ENCODE measurements at places on chromosomes 4 and X. TPM values are rescaled to one million over a fixed set of nuclear protein-coding genes. Genes with fewer than 3 reads are reported as not detected.

DNA sequence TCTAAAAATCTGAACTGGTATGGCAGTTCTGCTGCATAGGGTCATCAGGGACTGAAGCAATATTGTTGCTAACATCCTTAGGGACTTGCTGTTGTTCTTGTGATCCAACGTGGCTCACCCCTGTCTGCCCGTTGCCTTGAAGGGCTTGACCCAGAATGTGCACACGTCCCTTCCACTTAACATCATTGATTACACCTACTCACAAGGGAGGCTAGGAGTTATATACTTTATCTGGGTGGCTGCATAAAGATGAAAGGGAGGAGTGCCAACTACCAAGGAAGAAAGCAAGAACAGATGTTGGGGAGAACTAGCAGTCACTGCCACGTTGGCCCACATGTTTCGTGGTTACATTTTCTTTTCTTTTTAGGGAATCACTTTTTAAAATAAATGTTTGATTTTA, 34.0 kb downstream of the SLC9A6 start:
- H3K27me3 ChIP-seq = no peaks in the 10 kb centered on the region
- H3K4me3 ChIP-seq = no peak overlapping the region
- H3K4me1 ChIP-seq = no peaks in the 10 kb centered on the region
- DNase-seq = no peak
- H3K36me3 ChIP-seq = peaks cover 8% of the 10 kb centered on the region

DNA sequence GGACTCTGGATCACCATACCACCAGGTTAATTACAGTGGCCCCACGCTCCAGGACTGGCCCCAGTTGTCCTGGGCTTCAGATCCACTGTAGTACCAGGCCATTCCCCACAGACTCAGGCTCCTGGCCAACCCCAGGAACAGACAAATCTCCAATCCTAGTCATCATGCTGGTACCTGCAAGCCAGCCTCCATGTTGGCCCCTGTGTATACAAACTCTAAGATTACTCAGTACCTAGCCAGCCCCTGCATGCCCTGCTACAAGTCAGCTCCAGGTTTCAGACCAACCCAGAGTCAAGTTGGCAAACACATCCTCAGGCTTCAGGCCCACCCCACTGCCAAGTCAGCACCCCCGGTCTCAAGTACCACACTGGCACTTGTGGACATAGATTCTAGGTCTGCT, 85.9 kb downstream of the KLF8 start:
- no peaks in the 10 kb centered on the region for H3K4me1 ChIP-seq
- H3K27ac ChIP-seq = no peak overlapping the region
- H3K36me3 ChIP-seq = no peaks in the 10 kb centered on the region
- H3K27me3 ChIP-seq = no peaks in the 10 kb centered on the region
- DNase-seq = no peak

DNA sequence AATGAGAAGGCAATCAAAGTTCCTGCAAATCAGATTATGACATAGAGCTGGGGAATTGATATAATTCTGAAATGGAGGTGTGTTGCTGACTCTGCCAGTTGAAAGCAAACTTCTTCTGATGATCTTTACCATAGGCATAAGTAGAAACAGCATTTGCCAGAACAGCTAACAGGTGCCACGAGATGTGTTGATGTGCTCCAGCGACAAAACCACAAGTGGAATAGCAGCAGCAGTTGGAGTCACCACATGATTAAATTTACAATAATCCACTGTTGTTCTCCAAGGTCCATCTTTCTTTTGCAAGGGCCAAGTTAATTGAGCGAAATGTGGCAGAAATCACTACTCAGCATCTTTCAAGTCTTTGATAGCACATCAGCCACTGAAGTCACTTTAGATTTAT, 3.7 kb upstream of the OSTC start:
- H3K36me3 ChIP-seq = no peaks in the 10 kb centered on the region
- no peak overlapping the region for H3K4me3 ChIP-seq
- no peak for DNase-seq

- H3K27me3 ChIP-seq = no peaks in the 10 kb centered on the region
- no peak for DNase-seq
- no peak overlapping the region for H3K27ac ChIP-seq
- H3K4me3 ChIP-seq = no peak overlapping the region
- H3K4me1 ChIP-seq = no peaks in the 10 kb centered on the region
These were observed 231.3 kb upstream of the GPRIN3 start for GRCh38 chr4:89538886-89539285.

- no peaks in the 10 kb centered on the region for H3K36me3 ChIP-seq
- H3K27ac ChIP-seq = no peak overlapping the region
- peaks cover 37% of the 10 kb centered on the region for H3K27me3 ChIP-seq
- H3K4me3 ChIP-seq = no peak overlapping the region
- H3K4me1 ChIP-seq = no peaks in the 10 kb centered on the region
- no peak for DNase-seq
These were observed 197.2 kb downstream of the ARHGAP24 start for GRCh38 chr4:85672116-85672515.

- no peak overlapping the region for H3K4me3 ChIP-seq
- H3K27me3 ChIP-seq = no peaks in the 10 kb centered on the region
- no peaks in the 10 kb centered on the region for H3K36me3 ChIP-seq
- no peak overlapping the region for H3K27ac ChIP-seq
- DNase-seq = peak; percentile 75
These were observed 119.1 kb downstream of the TGIF2LX start for GRCh38 chrX:90040807-90041206.

- H3K4me1 ChIP-seq = peaks cover 29% of the 10 kb centered on the region
- H3K27me3 ChIP-seq = no peaks in the 10 kb centered on the region
- DNase-seq = no peak
- H3K36me3 ChIP-seq = peaks cover 39% of the 10 kb centered on the region
- no peak overlapping the region for H3K4me3 ChIP-seq
These were observed 23.8 kb downstream of the ZFX start for GRCh38 chrX:24173115-24173847.

DNA sequence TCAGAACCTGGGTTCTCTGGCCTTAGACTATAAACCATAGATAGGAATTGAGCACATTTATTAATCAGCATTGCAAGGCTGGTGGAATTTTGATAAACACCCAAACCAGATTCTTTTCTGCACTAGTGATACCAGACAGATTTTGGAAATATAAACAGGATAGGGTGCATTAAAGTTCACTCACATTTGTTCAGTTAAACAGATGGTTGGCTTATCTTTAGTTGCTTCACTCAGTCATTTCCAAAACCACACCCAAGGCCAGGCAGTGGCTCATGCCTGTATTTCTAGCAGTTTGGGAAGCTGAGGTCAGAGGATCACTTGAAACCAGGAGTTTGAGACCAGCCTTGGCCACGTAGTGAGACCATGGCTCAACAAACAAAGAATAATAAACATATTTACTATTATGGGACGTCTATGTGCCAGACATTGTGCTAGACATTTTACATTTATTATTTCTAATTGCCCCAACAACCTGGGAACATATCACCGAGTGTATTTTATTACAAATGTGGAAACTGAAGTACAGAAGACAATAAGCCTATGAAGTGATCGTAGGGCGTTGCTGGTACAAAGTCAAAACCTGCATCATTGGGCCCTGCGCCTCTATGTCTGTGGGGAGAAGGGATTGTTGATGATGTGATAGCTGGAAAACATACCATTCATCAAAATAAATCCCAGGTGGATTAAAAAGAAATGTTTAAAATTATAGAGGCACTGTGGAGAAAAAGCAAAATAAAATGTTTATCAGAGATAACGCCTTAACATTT, 15.0 kb downstream of the ADD1 start:
- H3K27ac ChIP-seq = no peak overlapping the region
- H3K4me1 ChIP-seq = peaks cover 48% of the 10 kb centered on the region
- H3K36me3 ChIP-seq = peaks cover 16% of the 10 kb centered on the region
- DNase-seq = no peak

DNA sequence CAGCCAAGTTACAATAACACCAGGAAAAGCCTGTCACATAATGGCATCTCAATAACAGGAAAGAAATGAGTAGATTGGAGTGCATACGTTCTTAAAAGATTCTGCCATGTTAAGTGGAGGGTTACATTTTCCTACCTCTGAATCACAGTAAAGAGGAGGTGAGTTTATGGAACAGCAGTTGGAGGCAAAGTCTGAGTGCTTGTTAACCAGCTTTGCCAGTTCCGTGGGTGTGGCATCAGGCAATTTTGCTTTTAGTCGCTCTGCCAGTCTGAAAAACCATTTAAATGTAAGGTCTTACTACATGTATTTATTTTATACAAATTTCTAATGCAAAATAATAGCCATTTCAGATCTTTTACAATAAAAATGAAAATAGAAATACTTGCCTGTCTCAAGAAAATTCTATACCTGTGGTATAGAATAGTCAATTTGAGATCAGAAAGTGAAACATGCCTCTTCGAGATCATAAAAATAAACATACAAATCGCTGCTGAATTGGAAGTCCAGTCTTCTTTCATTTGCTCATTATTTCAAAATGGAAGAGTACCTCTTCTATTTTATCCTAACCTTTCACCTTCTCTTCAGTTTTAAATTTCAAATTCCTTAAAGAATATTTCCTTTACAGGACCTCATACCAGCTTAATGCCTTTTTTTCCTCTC, 31.4 kb downstream of the GC start:
- H3K4me1 ChIP-seq = no peaks in the 10 kb centered on the region
- H3K4me3 ChIP-seq = no peak overlapping the region
- H3K27me3 ChIP-seq = peaks cover 28% of the 10 kb centered on the region
- H3K27ac ChIP-seq = no peak overlapping the region

GRCh38 chrX:12949927-12950656, 24.8 kb upstream of the TMSB4X start:
- H3K27ac ChIP-seq = peak overlapping the region; percentile 59
- H3K36me3 ChIP-seq = no peaks in the 10 kb centered on the region
- no peak overlapping the region for H3K4me3 ChIP-seq
- DNase-seq = no peak
- no peaks in the 10 kb centered on the region for H3K27me3 ChIP-seq

GRCh38 chrX:34658326-34658725, 1.2 kb upstream of the TMEM47 start:
- no peak for DNase-seq
- no peak overlapping the region for H3K27ac ChIP-seq
- peaks cover 9% of the 10 kb centered on the region for H3K27me3 ChIP-seq
- H3K4me3 ChIP-seq = peak overlapping the region; percentile 68

DNA sequence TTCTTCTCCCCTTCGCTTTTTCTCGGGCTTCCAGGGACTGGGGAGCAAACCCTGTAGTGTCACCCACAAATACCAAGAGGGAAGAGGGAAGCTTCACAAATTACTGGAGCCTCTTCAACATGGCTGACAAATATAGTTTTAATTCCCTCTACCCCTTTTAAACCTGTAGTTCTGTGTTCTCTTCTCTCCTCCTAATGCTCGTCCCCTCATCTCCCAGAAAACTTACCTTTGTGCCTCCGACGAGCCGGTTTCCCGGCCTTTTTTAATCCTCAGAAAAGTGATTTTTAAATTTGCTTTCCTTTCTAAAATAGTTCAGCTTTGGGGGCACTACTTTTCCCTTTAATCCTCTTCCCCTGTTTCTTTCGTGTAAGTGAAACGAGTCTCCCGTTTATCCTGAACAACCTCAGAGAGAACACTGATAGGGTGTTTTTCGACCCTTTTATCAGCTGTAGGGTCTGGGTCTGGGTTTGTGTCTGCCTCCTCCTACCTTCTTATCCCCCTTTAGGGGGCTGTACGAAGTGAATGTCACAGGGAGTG, 408 bp downstream of the TET2 start:
- H3K4me1 ChIP-seq = peaks cover 35% of the 10 kb centered on the region
- H3K27me3 ChIP-seq = no peaks in the 10 kb centered on the region
- H3K27ac ChIP-seq = peak overlapping the region; percentile 96
- H3K36me3 ChIP-seq = no peaks in the 10 kb centered on the region
- H3K4me3 ChIP-seq = peak overlapping the region; percentile 93
- DNase-seq = no peak

- H3K27ac ChIP-seq = no peak overlapping the region
- H3K4me3 ChIP-seq = no peak overlapping the region
- H3K27me3 ChIP-seq = no peaks in the 10 kb centered on the region
- no peak for DNase-seq
These were observed 1.1 kb downstream of the LNX1 start for GRCh38 chr4:53590187-53590586.

DNA sequence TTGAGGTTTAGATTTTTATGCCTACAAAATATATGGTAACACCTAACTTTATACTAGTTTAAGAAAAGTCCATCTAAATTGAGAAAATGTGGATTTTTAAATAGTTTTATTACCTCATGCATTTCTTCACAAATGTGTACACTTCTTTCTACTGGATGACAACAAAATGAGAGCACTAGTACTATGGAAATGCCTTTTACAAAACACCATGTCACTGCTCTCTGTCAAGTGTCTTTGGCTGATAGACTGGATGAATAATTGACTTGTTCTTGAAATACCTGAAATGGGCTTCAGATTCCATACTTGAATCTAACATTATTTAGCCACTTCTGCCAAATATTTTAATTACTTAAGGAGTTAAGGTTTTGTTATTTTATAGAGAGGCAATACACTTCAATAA, 49.5 kb downstream of the AMELX start:
- no peaks in the 10 kb centered on the region for H3K36me3 ChIP-seq
- H3K27me3 ChIP-seq = no peaks in the 10 kb centered on the region
- H3K27ac ChIP-seq = peak overlapping the region; percentile 9

- H3K4me3 ChIP-seq = no peak within 1 kb of the TSS
- H3K27me3 ChIP-seq = no peaks in the 10 kb centered on the region
- H3K27ac ChIP-seq = no peak within 1 kb of the TSS
- no peaks in the 10 kb centered on the region for H3K36me3 ChIP-seq
- H3K4me1 ChIP-seq = peaks cover 16% of the 10 kb centered on the region
These were observed at the start of gene CCDC120 for GRCh38 chrX:49058794-49059193. CCDC120 (plus strand) TSS chrX:49058999; CDS start chrX:49062042, 3,043 bp downstream.

- peaks cover 5% of the 10 kb centered on the region for H3K4me1 ChIP-seq
- peaks cover 4% of the 10 kb centered on the region for H3K36me3 ChIP-seq
- H3K27ac ChIP-seq = no peak overlapping the region
- DNase-seq = no peak
- H3K4me3 ChIP-seq = no peak overlapping the region
These were observed 8.5 kb downstream of the HTT start for GRCh38 chr4:3082925-3083515.

DNA sequence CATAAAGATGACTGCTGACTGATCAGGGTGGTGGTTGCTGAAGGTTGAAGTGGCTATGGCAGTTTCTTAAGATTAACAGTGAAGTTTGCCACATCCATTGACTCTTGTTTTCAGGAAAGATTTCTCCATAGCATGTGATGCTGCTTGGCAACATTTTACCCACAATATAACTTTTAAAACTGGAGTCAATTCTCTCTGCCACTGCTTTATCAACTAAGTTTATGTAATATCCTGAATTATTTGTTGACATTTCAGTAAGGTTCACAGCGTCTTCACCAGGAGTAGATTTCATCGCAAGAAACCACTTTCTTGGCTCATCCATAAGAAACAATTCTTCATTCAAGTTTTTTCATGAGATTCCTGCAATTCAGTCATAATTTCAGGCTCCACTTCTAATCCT, 166.5 kb upstream of the SPRY1 start:
- no peaks in the 10 kb centered on the region for H3K27me3 ChIP-seq
- H3K36me3 ChIP-seq = peaks cover 5% of the 10 kb centered on the region
- DNase-seq = no peak
- H3K27ac ChIP-seq = no peak overlapping the region

Gene HTN3
- not detected for total RNA-seq

Gene ETDB
- not detected for total RNA-seq

Gene DKC1
- total RNA-seq = 37.5 TPM

Gene TNIP2
- total RNA-seq = 32.7 TPM

Gene PALLD
- 396 TPM for total RNA-seq

Gene HDX
- 5.4 TPM for total RNA-seq

Gene DCAF12L1
- total RNA-seq = not detected

Gene BRCC3
- total RNA-seq = 12.4 TPM

Gene SMR3A
- total RNA-seq = not detected
